ENCODE measurements at places on chromosomes 1 and 21. TPM values are rescaled to one million over a fixed set of nuclear protein-coding genes. Genes with fewer than 3 reads are reported as not detected.

GRCh38 chr1:203544485-203544884 is 50.5 kb downstream of the OPTC start:
- no peak for DNase-seq

- DNase-seq = no peak
Observed at GRCh38 chr1:79069828-79070227, 63.3 kb upstream of the ADGRL4 start.

GRCh38 chr21:14273736-14274538 is 58.0 kb downstream of the RBM11 start:
- peak; percentile 30 for DNase-seq

GRCh38 chr1:82858031-82858430 is 1057.3 kb downstream of the ADGRL2 start:
- peak; percentile 61 for DNase-seq

GRCh38 chr1:238960071-238960470 is 426.3 kb upstream of the CHRM3 start:
- DNase-seq = peak; percentile 23

GRCh38 chr1:161298116-161298515 is 11.7 kb downstream of the MPZ start:
- no peak for DNase-seq

DNA sequence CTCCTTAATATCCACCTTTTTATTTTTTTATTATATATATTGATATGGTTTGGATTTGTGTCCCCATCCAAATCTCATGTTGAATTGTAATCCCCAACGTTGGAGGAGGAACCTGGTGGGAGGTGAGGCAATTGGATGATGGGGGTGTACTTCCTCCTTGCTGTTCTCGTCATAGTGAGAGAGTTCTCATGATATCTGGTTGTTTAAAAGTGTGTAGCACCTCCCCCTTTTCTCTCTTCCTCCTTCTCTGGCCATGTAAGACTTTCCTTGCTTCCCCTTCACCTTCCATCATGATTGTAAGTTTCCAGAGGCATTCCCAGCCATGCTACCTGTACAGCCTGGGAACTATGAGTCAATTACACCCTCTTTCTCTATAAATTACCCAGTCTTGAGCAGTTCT is 22.7 kb upstream of the CCSAP start:
- no peak for DNase-seq

- DNase-seq = no peak
Observed at GRCh38 chr1:166876540-166876838, 425 bp upstream of the TADA1 start.

- DNase-seq = no peak
Observed at GRCh38 chr1:201573923-201574322, 35.0 kb downstream of the NAV1 start.

GRCh38 chr1:172647110-172647564 is 11.8 kb upstream of the FASLG start:
- no peak for DNase-seq

GRCh38 chr1:178267646-178268094 is 173.8 kb downstream of the RASAL2 start:
- no peak for DNase-seq

GRCh38 chr1:107546576-107546975 is 405.7 kb downstream of the NTNG1 start:
- DNase-seq = no peak

GRCh38 chr1:40652979-40653378 is 12.5 kb downstream of the RIMS3 start:
- DNase-seq = no peak

- DNase-seq = no peak
Observed at GRCh38 chr1:204170494-204171155, 4.5 kb upstream of the REN start.

ZNF436 gene
- 4.2 TPM for polyA plus RNA-seq

SAMD13 gene
- 0.30 TPM for polyA plus RNA-seq

NBPF6 gene
- polyA plus RNA-seq = 0.02 TPM

FTCD gene
- polyA plus RNA-seq = 0.14 TPM

ELAPOR1 gene
- 7.0 TPM for polyA plus RNA-seq

C1orf115 gene
- 13.3 TPM for polyA plus RNA-seq

ASCL5 gene
- 0.01 TPM for polyA plus RNA-seq

Data from lung (tissue), 17 donors.